ENCODE measurements at places on chromosomes 1 and 21.

DNA sequence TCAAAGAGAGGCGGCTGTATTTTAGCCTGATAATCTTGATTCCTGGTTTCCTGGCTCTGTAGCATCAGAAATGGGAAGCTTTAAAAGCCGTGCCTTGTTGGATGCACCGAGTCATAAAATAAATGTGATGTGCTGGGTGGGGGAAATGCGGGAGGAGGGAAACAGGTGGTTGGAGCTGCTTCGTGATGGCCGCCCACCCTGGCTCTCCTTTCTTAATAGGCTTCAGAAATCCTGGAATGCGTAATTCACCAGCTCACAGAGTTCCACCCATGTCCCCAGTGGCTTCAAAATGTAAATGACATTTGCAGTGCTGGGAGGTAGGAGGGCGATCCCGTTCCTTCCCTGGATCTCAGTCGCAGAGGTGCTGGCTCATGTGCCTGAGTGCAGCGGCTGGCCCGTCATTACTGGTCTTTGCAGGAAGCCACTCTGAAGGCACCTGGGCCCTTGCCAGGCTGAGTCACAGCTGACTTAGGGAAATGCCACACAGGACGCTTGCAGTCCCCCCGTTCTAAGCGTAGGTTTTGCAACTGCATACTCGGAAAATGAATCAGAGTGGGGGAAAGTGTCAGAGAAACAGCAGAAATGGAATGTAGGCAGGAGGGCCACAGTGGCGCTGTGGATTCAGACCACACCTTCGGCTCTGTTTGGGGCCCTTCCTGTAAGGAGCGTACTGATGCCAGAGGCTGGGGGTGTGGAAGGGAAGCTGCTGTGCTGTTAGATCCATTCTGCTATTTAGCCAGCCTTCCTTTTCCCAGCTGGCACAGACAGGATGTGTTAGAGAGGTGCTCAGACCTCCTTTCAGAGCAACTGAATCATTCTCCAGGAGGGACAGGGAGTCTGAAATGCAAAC lies 37.6 kb downstream of the GALNT2 start:
- DNase-seq = no peak

DNA sequence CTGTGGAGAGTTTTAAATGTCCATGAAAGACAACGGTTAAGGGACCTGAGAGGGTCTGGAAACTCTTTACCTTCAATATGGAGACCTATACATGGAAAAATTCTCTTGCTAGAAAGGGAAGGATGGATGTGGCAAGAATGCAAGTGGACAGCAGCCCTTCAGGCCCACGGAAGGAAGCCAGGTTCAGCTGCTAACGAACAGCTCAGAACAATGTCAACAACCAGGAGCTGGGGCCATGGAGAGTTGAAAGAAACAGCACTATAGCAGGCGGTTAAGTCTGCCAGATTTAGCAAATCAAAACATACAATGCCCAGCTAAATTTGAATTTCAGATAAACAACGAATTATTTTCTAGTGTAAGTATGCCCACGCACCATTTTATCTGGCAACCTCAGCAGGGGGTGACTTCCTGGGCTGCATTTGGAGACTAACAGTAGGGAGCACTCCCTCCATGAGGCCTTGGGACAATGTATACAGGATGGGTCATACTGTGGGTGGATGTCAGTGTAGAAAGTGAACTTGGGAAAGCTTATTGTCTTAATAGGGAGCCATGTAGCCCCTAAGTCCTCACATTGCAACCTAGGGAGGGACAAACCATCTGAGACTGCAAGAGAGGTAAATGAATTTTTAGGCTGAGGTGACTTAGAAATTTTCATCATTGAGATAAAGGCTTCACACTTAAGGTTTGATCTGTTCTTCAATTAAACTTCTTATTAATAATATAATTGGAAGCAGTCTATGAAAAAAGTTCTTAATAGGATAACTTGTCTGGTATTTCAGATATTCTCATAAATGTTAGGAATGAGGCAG lies 7.8 kb upstream of the H3-3A start:
- DNase-seq = no peak

DNA sequence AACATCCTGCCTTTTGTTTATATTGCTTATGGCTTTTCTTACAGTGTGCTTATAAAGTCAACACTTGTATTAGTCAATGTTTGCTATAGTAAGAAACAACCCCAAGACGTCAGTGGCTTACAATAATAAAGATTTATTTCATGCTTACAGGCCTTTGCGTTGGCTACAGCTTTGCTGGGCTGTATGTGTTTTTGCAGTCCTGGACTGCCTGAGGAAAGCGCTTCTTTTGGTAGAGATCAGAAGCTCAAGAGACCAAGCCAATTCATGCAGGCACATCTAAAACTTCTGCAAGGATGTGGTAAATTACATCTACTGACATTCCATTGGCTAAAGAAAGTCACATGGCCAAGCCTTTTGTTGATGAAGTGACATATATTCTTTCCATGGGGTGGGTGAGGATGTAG lies 17.5 kb upstream of the PRKAA2 start:
- no peak for DNase-seq

DNA sequence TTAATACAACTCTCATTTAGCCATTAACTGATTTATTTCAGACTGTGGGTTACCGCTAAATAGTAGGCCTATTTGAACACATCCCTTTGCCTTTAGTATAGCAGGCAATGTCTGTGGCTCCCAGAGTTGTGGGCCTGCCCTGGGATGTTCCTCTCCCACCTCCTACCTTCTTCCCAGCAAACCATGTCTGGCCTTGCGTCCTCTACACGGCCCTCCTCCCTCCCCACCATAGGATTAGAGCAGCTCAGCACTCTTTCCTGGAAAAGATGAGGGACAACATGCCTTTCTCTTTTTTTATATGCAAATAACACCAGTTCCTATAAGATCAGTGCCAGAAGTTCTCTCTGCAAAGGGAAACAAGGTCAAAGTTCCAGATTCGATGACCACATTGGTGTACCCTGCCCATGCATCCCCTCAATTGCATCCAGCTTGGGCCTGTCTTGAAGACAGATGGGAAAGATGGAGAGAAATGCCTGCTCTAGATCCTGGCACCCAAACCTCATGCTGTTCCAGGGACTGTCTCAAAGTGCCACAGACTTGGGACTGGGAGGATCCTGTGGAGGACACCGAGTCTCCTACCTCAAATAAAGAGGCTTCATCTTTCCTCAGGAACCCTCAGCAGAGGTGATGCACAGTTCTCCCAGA lies 57.2 kb downstream of the CD46 start:
- no peak for DNase-seq

GRCh38 chr21:31683029-31683428 lies 23.5 kb downstream of the SOD1 start:
- DNase-seq = no peak

All from NCI-H524 (cell line).